Upper lobe of left lung (tissue), 6 donors: ENCODE measurements at places on chromosomes 5 and 9. TPM values are rescaled to one million over a fixed set of nuclear protein-coding genes. Genes with fewer than 3 reads are reported as not detected.

- H3K4me1 ChIP-seq, result no peaks in the 10 kb centered on the region
- H3K4me3 ChIP-seq, result no peak overlapping the region
- no peaks in the 10 kb centered on the region for H3K36me3 ChIP-seq
- H3K27me3 ChIP-seq, result no peaks in the 10 kb centered on the region
- H3K27ac ChIP-seq, result no peak overlapping the region
- DNase-seq, result peak; percentile 26
Measured at GRCh38 chr5:128674837-128675446, 136.9 kb upstream of the FBN2 start.

- no peak for DNase-seq
- H3K27me3 ChIP-seq, result no peaks in the 10 kb centered on the region
- H3K36me3 ChIP-seq, result no peaks in the 10 kb centered on the region
- no peaks in the 10 kb centered on the region for H3K4me1 ChIP-seq
Measured at GRCh38 chr5:125316391-125316790, 570.0 kb upstream of the ZNF608 start.

NDUFB6 gene
- 13.4 TPM for total RNA-seq

CCL27 gene
- total RNA-seq, result not detected

CENPH gene
- 3.3 TPM for total RNA-seq

TJP2 gene
- total RNA-seq, result 180 TPM

- no peaks in the 10 kb centered on the region for H3K36me3 ChIP-seq
- no peak overlapping the region for H3K4me3 ChIP-seq
- DNase-seq, result no peak
- H3K27me3 ChIP-seq, result no peaks in the 10 kb centered on the region
Measured at GRCh38 chr5:41356786-41357185, 143.5 kb upstream of the C6 start.

DNA sequence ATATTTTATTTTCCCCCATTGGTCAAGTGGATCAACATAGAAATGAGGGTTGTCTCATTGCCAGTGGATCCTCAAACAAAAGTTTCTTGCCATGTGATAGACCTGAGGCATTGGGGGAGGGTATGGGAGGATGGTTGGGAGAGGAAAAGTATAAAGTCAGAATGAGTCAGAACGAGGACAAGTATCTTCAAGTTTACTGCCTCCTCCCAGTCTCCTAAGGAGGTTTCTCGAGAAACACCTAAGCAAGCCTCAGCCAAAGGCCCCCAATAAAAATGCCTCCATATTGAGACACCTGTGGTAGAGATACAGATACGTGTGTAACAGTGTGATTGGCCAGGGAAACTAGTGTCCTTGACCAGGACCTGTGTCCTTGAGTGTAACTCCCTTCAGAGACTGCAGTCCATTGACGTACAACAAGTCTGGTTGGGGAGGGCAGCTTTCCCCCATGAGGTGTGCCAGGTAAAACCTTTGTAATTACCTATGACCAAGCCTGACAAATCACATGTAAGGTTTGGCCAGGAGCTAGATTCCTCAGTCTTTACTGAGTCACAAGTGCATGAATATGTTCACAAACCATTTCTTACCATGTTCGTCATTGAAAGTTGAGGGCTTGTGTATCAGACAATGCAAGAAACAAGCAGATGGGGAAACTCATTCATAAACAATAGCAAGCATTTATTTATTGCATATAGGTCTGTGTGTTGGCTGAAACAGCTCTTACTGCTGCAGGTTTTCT, 198.6 kb upstream of the SH3GL2 start:
- H3K36me3 ChIP-seq, result no peaks in the 10 kb centered on the region
- H3K4me1 ChIP-seq, result no peaks in the 10 kb centered on the region
- DNase-seq, result no peak
- H3K4me3 ChIP-seq, result no peak overlapping the region

SLC6A3 gene
- 0.15 TPM for total RNA-seq

GRCh38 chr9:110206389-110206788, 1.6 kb downstream of the C9orf152 start:
- H3K4me3 ChIP-seq, result peak overlapping the region; percentile 41
- no peaks in the 10 kb centered on the region for H3K27me3 ChIP-seq
- peak overlapping the region; percentile 91 for H3K27ac ChIP-seq

- no peak overlapping the region for H3K4me3 ChIP-seq
- DNase-seq, result no peak
- no peak overlapping the region for H3K27ac ChIP-seq
- H3K4me1 ChIP-seq, result no peaks in the 10 kb centered on the region
Measured at GRCh38 chr9:8613346-8613825, 813.8 kb upstream of the DMAC1 start.

- no peaks in the 10 kb centered on the region for H3K27me3 ChIP-seq
- peak overlapping the region; percentile 77 for H3K27ac ChIP-seq
- DNase-seq, result no peak
- H3K4me3 ChIP-seq, result no peak overlapping the region
- no peaks in the 10 kb centered on the region for H3K36me3 ChIP-seq
Measured at GRCh38 chr9:12813960-12814876, 39.4 kb downstream of the LURAP1L start.

GRCh38 chr9:4235420-4235819, 64.4 kb downstream of the GLIS3 start:
- H3K27me3 ChIP-seq, result no peaks in the 10 kb centered on the region
- H3K27ac ChIP-seq, result no peak overlapping the region
- H3K4me3 ChIP-seq, result no peak overlapping the region
- peaks cover 17% of the 10 kb centered on the region for H3K4me1 ChIP-seq
- H3K36me3 ChIP-seq, result no peaks in the 10 kb centered on the region

GRCh38 chr9:114371973-114372917, 15.5 kb downstream of the AKNA start:
- peak overlapping the region; percentile 85 for H3K27ac ChIP-seq
- H3K36me3 ChIP-seq, result peaks cover 25% of the 10 kb centered on the region
- H3K27me3 ChIP-seq, result no peaks in the 10 kb centered on the region
- no peak for DNase-seq

DNA sequence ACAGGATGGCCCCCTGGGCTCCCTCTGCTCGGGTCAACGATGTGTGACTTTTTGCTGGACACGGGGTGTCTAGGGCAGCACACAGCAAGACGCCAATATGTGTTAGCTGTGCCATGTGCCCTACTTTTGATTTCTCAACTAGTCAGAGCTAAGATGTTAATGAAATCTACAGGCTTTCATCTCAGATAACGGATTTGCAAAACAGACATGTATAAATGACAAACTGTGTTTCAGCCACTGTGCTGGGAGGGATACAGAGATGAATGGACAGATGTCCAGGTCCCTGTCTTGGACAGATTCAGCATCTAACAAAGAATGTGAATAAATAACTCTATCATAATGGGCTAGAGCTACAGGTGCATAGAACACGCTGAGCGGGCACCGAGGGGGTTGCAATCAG, 160.2 kb upstream of the LHFPL2 start:
- no peaks in the 10 kb centered on the region for H3K36me3 ChIP-seq
- H3K4me1 ChIP-seq, result no peaks in the 10 kb centered on the region
- no peak overlapping the region for H3K4me3 ChIP-seq
- DNase-seq, result no peak

ERAP2 gene
- total RNA-seq, result 21.0 TPM

- no peak for DNase-seq
- H3K4me3 ChIP-seq, result peak overlapping the region; percentile 92
- H3K4me1 ChIP-seq, result peaks cover 28% of the 10 kb centered on the region
Measured at GRCh38 chr9:91360551-91361290, 997 bp downstream of the AUH start.

DNA sequence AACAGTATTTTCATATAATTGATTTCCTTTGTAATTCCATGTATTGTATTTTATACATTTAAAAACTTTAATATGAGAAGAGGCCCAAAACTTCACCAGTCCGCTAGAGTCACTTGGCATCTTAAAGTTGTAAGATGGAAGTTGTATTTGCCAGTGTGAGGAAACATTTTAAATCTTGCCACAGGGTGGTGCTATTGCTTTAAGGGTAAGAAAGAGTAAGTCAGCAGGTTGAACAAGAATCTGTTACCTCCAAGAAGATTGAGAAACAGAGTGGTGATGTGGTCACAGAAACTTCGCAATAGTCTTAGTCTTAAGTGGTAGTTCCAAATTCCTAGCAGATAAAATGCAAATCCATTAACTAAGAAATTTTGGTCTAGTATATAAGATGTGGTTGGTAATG, 39.8 kb upstream of the RANBP6 start:
- no peak overlapping the region for H3K27ac ChIP-seq
- H3K4me3 ChIP-seq, result no peak overlapping the region
- DNase-seq, result peak; percentile 32
- no peaks in the 10 kb centered on the region for H3K27me3 ChIP-seq
- H3K36me3 ChIP-seq, result no peaks in the 10 kb centered on the region
- H3K4me1 ChIP-seq, result peaks cover 2% of the 10 kb centered on the region

TRIM36 gene
- total RNA-seq, result 7.3 TPM

PDE6A gene
- total RNA-seq, result not detected

DNA sequence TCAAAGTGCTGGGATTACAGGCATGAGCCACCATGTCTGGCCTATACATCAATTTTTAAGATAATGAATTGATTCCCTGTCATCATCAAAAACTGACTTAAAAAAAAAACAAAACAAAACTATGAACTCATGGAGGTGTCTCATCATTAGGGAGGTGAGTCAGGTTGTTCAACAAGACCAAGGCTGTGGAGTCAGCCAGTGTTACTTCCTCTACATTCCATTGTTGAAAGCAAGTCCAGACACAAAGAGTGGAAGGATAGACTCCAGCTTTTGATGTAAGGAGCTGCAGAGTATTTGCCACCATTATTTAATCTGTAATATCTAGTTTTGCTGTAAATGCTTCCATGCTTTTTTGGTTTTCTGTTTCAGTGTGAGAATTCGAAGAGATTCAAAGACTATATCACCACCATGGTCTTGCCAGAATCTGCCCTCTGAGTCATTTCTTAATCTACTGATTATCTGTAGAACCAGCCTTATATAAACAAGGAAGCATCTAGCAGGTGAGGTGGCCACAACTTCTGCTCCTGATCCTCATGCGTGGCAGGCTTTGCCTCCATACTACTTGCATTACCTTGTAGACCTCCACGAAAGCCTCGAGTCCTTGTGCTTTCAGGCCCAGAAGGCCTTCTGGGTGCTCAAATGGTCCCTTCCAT, 156.1 kb downstream of the FGF1 start:
- no peak overlapping the region for H3K27ac ChIP-seq
- no peak overlapping the region for H3K4me3 ChIP-seq
- H3K36me3 ChIP-seq, result no peaks in the 10 kb centered on the region
- H3K27me3 ChIP-seq, result no peaks in the 10 kb centered on the region
- H3K4me1 ChIP-seq, result no peaks in the 10 kb centered on the region
- no peak for DNase-seq

TEK gene
- 42.1 TPM for total RNA-seq

- no peaks in the 10 kb centered on the region for H3K27me3 ChIP-seq
- no peak overlapping the region for H3K4me3 ChIP-seq
- DNase-seq, result no peak
- H3K4me1 ChIP-seq, result no peaks in the 10 kb centered on the region
- H3K36me3 ChIP-seq, result no peaks in the 10 kb centered on the region
- no peak overlapping the region for H3K27ac ChIP-seq
Measured at GRCh38 chr5:18114151-18114757, 480.0 kb downstream of the TAF11L14 start.

GRCh38 chr9:124840300-124840833, 12.9 kb upstream of the WDR38 start:
- DNase-seq, result no peak
- H3K36me3 ChIP-seq, result no peaks in the 10 kb centered on the region
- H3K27me3 ChIP-seq, result no peaks in the 10 kb centered on the region
- H3K4me1 ChIP-seq, result peaks cover 2% of the 10 kb centered on the region
- H3K27ac ChIP-seq, result no peak overlapping the region

DNA sequence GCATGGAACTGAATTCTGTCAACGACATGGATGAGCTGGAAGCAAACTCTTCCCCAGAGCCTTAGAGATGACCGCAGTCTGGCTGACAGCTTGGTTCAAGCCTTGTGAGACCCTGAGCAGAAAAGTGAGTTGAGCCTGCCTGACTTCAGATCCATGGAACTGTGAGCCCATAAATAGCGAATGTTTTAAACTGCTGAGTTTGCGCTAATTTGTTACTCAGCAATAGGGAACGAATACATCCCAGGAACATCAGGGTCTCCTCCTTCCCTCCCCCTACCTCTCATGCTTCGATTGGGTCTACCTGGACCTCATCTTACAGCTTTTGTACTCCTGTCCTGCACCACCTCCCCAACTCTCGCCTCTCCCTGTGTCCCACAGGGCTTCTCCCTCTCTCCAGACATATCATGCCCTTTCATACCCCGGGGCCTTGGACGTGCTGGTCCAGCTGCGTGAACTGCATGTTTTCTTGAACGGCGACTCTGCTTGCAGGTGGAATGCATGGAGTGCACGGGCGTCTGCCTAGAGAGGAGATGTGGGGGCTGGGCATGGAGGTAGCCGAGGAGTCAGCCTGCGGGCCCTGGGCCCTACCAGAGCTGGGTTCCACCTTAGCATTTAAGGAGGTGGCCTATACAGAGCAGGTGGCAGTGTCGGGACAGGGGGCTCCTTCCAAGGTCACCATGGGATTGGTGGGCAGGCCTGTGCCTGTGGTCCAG, 7.9 kb downstream of the GADD45G start:
- no peak for DNase-seq
- H3K27me3 ChIP-seq, result no peaks in the 10 kb centered on the region
- H3K4me3 ChIP-seq, result no peak overlapping the region
- H3K27ac ChIP-seq, result no peak overlapping the region
